ENCODE measurements at places on chromosomes 11 and 22.
A peak's percentile ranks its signal among the peaks of the same experiment; 100 is the strongest.

DNA sequence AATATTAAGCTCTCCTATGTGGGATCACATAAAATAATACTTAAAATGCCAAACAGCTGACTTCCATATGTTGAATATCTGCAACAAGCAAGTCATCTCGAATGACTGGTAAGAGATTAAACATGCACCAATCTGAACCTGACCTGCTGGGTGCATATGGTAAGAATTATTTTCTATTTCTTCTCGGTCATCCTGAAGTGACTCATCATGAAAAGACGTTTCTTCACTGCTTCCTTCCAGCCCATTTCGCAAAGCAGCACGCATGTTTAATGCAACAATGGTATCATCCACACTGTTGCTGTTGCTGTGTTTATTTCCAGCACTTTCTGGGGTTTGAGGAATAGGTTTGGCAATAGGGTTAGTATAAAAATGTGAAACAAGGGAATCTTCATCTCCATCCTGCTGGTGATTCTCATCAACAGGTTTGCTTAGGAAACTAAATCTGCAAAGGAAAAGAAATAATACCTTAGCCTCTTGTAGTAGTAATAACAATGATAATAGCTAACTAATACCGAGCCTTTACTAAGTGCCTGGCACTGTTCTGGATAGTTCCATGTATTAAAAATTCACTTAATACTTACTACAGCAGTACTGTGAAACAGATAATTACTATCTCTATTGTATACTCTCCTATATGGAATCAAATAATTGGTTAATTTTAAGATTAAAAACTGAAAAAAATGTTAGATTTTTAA, 52.0 kb upstream of the CHRNA10 start:
- no peak for DNase-seq

GRCh38 chr11:3165916-3166267, 782 bp upstream of the OSBPL5 start:
- DNase-seq: no peak

- DNase-seq: no peak
Measured at GRCh38 chr11:111537336-111537860, 3.1 kb upstream of the LAYN start.

DNA sequence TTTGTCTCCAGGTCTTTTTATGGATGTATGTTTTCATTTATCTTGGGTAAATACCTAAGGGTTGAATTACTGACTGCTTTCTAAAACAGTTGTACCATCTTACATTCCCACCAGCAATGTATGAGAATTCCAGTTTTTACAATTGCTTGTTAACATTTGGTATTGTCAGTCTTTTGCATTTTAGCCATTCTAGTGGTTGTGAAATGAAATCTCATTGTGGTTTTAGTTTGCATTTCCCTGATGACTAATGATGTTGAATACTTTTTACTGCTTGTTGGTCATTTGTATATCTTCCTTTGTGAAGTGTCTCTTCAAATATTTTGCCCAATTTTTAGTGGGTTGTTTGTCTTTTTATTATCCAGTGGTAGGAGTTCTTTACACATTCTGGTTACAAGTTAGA, 92.8 kb downstream of the ARFGAP2 start:
- DNase-seq: no peak

GRCh38 chr11:102653744-102654291, 28.7 kb upstream of the MMP20 start:
- DNase-seq: no peak

- DNase-seq: no peak
Measured at GRCh38 chr11:25658916-25659315, 673.0 kb upstream of the ANO3 start.

- DNase-seq: peak; percentile 65
Measured at GRCh38 chr11:77101043-77101537, 1.6 kb upstream of the OMP start.

DNA sequence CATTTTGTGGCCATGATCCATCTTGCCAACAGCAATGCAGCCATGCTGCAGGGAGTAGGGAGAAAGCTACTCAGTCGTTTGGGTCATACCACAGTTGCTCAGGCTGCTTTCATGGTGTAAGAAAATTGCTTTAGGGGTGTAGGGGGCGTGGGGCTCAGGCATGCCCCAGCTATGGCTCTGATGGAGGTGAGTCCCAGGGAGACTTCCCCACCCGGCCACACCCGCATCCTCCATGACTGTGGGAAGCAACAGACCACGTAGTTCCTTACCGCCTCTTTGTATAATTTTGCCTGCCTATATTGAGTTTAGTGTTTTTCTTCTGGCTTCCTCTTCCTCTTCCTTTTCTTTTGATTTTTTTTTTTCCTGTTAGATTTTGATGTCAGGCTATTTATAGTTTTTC, 58.8 kb downstream of the SPECC1L start:
- DNase-seq: no peak

DNA sequence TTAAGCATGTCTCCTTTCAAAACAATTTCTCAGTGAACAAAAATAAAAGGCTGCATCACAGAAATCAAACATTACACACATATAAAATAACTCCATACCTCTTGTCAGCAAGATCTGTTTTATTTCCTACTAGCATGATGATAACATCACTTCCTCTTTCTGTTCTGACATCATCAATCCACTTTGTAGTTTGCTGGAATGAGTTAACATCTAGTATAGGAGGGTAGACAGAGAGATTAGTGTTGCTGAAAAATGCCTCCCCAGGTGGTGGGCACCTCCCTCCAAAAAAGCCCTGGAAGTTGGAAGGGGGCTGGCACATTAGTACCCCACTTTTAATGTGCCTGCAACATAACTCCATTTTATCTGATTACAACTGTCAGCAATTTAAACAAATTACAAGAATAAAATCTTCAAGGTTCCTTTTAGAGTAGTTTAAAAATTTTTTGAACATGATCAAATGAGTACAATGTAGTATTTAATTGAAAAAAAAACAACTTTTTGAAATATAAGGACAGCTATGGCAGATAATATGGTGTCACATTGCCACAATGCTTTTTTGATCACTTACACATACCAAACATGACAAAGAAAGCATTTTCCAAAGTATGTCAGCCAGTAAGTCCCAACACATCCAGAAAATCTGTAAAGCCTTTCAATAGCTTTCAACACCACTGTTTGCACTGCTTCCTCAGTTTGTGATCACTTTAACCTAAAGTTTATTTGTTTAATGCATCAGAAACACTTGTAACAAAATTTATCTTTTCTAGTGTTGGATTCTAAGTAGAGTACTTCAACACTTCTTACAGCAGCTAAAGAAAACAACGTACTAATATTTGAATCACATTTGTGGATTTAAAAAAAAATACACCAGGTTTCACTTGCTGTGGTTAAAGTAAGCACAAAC, 44.5 kb downstream of the RAB6A start:
- no peak for DNase-seq

DNA sequence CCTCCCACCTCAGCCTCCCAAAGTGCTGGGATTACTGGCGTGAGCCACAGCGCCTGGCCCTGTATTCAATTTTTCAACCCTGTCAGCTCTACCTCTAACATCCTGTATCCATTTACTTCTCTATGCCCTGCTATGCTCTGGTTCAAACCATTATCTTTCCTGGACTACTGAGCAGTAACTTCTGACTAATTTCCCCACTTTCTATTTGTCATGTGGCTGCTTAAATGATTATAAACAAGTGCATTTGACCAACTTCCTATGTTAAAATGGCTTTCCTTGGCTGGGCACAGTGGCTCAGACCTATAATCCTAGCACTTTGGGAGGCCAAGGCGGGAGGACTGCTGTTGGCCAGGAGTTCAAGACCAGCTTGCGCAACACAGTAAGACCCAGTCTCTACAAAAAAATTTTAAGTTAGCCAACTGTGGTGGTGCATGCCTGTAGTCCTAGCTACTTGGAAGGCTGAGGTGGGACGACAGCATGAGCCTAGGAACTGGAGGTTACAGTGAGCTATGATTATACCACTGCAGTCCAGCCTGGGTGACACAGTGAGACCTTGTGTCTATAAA, 2.1 kb downstream of the MED19 start:
- DNase-seq: no peak

GRCh38 chr11:117933930-117934329, 4.7 kb upstream of the TMPRSS13 start:
- DNase-seq: peak; percentile 46

- DNase-seq: no peak
Measured at GRCh38 chr11:119480380-119481020, 57.5 kb upstream of the THY1 start.

- DNase-seq: no peak
Measured at GRCh38 chr11:2123628-2123960, 15.6 kb downstream of the IGF2 start.

DNA sequence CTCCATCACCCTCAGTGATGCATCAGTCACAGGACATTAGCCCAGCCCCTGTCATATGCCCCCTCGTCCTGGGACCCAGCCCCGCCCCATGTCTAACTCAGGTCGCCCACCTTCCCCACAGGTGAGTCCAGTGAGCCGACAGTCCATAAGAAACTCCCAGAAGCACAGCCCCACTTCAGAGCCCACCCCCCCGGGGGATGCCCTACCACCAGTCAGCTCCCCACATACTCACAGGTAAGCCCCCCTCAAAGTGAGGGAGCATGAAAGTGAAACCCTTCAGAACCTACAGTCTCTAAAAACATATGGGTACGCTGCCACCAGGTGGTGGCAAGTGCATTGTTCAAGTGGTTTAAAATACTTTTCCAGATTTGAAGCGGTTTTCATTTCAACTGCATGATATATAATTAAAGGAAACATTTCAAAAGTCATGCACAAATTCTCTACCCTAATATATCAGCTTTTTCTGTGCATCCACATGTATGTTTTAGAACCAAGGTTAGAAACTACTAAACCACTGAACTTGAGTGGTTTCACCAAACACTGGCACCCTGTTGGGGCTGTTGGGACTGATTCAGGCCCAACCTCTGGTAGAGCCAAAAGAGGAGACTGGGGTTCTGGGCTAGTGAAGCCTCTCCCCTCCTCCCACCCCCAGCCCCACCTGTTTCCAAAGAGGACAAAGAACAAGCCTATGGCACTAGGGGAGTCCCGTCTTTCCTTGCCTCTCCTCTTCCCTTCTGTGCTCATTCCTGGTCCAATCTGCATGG, 17.3 kb downstream of the EPS8L2 start:
- DNase-seq: peak; percentile 10

DNA sequence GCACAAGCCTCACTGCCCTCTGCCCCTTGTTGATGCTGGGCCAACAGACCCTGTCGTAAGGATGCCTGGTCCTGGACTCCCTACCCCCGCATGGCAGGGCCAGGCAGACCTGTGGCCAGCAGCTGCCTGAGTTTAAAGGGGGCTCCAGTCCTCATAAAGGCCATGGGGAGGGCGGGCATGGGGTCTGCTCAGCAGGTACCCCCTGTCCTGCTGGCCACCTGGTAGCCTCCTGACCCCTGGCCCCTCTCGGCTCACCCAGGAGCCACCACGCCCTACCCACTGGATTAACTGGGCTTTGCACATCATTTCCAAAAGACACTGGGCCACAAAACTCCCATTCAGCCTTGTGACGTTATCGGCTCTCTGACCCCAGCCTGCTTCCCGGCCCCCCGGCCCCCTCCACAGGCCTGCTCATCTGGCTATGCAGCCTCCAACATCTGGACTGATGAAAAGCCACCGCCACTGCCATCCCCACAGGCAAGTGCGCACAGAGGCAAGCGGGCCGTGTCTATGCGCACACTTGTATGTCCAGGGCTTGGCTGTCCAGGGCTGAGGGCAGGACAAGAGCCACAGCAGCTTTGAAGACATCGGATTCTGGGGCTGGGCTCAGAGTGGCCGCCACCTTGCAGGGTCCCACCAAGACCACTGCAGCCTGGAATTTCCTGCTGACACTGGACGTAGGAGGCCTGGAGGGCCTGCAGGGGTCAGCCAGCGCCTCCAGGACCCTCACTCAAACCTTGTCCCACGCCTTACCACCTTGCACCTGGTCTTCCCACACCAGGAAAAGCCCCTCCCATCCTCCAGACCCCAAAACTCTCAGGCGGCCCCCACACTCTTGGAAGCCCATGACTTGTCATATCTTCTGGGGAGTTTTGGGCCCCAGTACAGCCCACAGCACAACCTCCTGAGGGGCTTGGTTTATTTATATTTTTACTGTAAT, 48.7 kb downstream of the IGF2 start:
- no peak for DNase-seq

GRCh38 chr11:105780781-105781525, 171.1 kb downstream of the GRIA4 start:
- no peak for DNase-seq

DNA sequence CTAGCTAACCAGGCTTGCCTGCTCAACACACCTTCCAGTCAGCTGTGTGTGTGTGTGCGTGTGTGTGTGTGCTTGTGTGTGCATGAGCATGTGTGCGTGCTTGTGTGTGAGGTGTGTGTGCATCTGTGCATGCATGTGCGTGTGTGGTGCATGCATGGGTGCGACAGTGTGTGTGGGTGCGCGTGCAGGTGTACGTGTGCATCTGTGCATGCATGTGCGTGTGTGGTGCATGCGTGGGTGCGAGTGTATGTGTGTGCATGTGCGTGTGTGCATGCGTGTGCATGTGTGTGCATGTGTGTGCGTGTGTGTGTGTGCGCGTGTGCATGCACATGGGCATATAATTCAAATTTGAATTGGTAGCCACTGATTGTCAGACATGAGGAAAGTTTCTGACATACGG, 10.5 kb upstream of the TP53AIP1 start:
- no peak for DNase-seq

DNA sequence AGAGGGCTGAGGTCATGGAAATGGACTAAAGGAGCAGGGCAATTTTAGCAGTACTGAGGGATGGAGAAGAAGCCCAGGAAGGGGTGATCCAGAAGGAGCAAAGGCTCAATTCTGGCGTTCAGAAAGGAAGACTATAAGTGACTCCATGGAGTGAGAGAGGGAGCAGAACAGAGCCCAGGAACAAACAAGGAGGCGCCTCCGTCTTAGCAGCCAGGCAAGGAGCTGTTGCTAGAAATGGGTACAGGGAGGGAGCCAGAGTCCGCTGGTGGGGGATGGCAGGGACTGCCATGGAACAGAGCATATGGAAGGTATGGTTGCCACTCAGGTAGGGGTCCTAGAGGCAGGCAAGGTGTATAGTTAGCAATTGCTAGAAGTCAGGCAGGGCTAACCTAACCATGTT, 20.5 kb upstream of the STK33 start:
- DNase-seq: no peak

- DNase-seq: no peak
Measured at GRCh38 chr11:47466201-47466600, 17.3 kb upstream of the RAPSN start.

DNA sequence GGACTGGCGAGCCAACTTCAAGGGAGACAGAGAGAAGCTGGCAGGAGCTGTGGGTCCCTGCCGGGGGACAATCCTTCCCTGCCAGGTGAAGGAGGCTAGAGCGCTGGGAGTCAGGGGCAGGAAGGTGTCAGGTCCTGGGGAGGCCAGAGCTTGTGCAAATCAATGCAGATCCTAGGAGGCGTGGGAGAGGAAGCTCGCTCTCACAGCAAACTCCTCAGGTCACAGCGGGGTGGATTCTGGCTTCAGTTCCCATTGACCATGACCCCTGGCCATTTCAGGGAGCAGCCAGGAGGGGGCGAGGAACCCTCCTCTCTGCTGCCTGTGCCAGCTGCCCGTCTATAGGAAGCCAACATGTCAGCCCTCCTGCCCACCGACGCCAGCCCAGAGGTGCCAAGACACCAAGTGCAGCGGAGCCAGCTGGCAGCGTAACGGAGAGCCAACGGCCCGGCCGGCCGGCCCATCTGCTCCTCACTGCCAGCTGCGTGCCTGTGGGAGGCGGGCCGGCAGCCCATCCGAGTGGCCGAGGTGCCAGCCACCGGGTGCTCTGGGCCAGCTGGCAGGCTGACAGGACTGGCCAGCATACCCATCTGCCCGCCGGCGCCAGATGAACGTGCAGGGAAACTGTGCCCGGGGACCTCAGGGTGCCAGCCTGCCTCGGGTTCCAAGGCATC, 374.8 kb downstream of the MIAT start:
- DNase-seq: peak; percentile 70

All from iPS-NIHi11 (cell line).